ENCODE measurements at places on chromosomes 1 and 21.
A peak's percentile ranks its signal among the peaks of the same experiment; 100 is the strongest.

GRCh38 chr1:157894613-157895165, 53.1 kb upstream of the CD5L start:
- DNase-seq: no peak

DNA sequence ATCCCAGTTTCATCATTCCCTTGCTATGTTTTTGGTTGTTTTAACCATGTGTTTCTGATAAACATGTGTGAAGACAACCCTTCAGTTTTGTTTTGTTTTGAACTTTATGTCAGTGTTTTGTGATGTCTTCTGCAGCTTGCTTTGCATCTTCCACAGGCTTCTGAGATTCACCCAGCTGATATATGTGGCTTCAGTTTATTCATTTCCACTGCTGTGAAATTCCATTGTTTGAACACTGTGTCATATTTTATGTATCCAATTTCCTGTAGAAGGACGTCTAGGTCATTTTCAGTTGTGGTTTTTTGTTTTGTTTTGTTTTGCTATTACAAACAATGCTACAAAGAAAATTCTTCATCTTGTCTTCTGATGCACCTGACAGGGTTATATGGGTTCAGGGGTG, 27.2 kb upstream of the SLC26A9 start:
- DNase-seq: no peak

DNA sequence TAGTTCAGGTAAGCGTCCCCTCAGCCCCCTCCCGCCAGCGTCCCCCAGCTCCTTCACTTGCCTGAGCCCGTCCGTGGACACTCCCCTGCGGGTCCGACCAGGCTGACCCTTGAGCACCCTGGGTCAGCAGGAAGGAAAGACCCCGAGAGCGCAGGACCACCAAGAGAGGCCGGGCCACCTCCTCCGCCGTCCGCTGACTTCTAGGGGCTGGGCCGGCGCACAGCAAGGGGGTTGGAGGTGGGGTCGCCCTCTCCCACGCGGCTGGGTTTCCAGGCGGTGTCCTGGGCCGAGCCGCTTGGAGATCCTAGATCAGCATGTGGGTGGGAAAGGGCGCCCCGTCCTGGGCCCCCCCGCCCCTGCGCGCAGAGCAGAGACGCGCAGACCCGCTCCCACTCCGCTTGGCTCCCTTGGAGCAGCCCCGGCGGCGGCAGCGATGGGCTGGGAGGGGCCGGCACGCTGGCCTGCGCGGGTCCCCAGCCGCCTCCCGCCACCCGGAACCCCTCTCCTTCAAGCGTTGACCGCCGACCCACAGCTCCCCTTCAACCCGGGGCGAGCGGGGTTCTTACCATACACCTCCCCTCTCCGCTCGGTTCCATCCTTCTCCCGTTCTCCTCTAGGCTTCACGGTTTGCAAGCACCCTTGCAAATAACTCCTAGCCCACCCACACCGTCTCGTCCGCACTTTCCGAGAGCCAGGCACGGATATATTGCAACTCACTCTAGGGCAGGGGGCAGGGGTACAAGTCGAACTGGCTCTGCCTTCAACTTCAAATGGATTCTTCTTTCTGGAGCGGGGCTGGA, 7.5 kb downstream of the KNCN start:
- DNase-seq: no peak

- no peak for DNase-seq
Observed at GRCh38 chr1:43358121-43358745, 548 bp upstream of the CDC20 start.

- no peak for DNase-seq
Observed at GRCh38 chr1:52368383-52369172, 2.6 kb upstream of the CC2D1B start.

- DNase-seq: no peak
Observed at GRCh38 chr1:19978143-19978542, 1.3 kb downstream of the PLA2G2A start.

DNA sequence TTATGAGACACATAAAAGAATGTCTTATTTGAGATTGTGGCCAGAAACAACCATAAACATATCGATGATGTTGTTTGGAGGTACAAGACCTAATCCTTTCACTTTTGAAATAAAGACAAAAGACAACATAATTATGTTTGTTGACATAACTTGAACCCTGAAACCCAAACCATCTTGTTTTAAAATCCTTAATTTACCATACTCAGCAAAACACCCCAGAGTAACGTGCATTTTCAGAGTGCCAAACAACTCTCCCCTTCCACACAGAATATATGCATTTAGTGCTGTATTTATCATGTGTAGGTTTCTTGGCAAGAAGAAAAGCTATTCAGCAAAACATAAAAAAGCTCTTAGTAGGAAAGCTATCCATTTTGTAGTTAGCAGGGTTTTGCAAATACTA, 17.5 kb downstream of the SIM2 start:
- no peak for DNase-seq

DNA sequence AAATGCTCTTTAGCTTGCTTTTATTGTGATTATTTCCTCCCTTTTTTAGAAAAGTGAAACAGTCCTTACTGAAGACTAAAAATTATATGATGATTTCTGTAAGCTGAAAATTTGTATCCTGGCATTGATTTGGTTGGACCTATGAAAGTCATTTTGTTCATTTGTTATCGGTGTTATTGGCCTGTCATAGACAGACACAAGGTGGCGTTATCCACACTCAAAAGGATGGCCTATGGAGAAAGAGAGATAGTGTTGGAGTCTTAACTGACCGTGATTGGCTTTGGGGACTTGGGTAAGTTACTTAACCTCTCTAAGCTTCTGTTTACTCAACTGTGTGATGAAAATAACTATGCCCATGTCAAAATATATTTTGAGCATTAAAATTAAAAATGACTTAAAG, 203.6 kb upstream of the CHODL start:
- DNase-seq: no peak

- no peak for DNase-seq
Observed at GRCh38 chr1:97352936-97353382, 567.9 kb downstream of the DPYD start.

- DNase-seq: no peak
Observed at GRCh38 chr1:56289260-56289659, 290.1 kb downstream of the PLPP3 start.

DNA sequence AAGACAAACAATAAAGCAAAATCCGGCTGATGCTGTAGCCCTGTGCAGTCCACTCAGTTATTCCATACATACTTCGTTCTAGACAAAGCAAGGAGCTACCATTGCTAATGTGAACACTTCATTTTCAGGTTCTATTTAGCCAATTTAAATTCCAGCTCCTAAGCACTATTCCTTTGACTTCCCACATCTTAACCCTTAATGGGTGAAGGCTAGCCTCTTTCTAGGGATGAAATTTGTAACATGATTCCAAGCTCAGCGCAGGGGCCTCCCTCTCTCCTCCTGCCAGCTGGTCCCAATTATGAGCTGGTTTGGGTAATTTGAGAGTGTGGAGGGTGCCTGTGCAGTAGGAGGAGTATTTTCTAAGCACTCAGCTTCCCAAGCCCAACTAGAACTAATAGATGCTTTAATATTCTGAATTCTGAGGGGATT, 53.9 kb upstream of the PTGFRN start:
- DNase-seq: no peak

DNA sequence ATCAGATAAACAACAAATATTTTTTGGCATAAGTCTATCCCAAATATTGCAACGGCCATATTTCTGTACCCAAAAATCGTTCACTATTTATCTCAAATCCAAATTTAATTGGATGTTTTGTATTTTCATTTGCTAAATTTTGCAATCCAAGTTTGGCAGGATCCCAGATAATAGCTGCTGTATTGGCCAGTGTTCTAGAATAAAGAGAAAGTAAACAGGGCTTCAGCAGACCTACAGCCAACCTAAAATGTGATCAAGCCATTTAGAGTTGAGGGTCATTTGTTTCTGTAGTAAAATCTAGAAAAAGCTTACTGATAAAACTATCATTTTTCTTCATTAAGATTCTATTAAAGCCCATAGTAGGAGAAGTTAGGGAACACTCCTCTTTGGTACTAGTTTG, 506.6 kb upstream of the PTBP2 start:
- DNase-seq: no peak

GRCh38 chr1:67367370-67368045, 59.8 kb downstream of the IL12RB2 start:
- no peak for DNase-seq

DNA sequence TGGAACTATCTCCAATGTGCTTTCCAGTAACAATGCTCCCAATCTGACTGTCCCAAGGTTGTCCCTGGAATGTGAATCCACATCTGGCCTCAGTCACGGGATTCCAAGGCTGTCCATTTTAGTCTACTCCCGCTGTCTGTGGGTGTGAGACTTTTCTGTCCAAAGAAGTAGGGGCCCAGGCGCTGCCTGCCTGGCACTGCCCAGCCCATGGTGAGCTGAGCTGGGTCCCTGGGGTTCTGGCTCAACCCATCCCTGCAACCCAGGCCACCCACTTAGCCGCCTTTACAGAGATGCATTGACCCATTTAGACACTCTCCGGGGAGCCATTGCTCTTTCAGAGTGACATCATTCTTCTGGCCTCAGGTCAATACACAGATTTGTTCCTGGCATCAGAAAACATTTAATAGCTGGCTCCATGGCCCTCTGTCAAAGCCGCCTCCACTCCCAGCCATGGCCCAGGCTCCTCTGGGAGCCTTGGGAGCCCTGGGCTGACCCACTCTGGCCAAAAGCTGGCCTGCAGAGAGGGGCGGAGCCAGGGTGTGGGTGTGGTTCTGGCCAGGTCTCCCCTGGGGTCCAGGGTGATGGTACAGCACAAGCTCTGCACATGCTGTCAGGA, 47.2 kb upstream of the PAX7 start:
- peak; percentile 10 for DNase-seq

- DNase-seq: no peak
Observed at GRCh38 chr1:224357626-224358124, 996 bp downstream of the CNIH4 start.

DNA sequence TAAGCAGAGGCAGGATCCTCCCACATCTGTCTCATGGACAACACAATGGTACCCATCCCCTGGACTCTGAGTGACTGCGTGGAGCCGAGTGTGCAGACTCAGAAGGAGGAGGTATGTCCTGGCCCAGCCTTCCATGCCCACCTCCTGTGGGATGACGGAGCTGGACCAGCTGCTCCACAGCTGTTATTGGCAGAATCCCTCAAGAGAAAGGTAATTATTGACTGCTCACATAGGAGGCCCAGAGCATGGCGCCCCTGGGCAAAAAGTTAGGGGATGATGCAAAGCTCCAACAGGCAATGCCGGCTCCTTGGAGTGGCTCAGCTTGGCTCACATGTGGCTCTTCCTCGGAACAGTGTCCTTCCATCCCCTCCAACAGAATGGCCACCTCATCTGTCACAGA, 12.2 kb upstream of the ACTRT2 start:
- no peak for DNase-seq

- no peak for DNase-seq
Observed at GRCh38 chr21:41754479-41754891, 12.4 kb downstream of the RIPK4 start.

GRCh38 chr1:165915480-165915879, 88.1 kb downstream of the UCK2 start:
- no peak for DNase-seq

GRCh38 chr1:24949331-24949881, 19.3 kb upstream of the RUNX3 start:
- DNase-seq: no peak

GRCh38 chr1:61056196-61056572, 26.2 kb upstream of the NFIA start:
- no peak for DNase-seq

GRCh38 chr1:114723915-114724314, 7.3 kb upstream of the NRAS start:
- no peak for DNase-seq

- DNase-seq: no peak
Observed at GRCh38 chr1:20380616-20381035, 90.0 kb downstream of the VWA5B1 start.

DNA sequence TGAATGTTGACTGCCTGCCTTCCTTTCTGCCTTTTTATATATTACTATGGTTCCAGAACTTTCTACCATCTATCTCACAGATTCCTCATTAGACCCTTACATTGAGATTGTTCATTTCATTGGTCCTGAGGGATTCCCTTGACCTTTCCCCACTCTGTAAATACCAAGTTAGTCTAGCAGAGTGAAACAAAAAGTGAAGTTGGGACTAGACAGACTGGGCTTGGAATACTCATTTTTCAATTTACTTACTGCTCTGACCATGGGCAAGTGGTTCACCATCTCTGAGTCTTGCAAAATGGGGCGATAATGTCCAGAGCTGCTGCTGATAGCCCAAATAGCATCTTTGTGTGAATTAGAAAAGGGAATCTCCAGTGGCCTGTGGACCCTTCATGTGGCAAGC, 38.8 kb downstream of the XCL2 start:
- no peak for DNase-seq

DNA sequence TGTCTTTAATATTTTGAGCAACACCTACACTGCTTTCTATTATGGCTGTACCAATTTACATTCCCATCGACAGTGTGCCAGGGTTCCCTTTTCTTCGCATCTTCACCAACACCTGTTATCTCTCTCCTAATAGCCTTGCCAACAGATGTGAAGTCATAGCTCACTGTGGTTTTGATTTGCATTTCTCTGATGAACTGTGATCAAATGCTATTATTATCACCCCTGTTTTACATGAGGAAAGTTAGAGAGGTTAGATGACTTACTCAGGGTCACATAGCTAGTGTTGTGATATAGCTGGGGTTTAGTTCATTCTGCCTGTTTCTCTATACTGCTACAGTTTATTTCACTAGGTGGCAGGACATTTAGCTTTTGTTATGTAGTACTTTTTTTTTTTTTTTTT, 204.1 kb downstream of the FMN2 start:
- DNase-seq: no peak

DNA sequence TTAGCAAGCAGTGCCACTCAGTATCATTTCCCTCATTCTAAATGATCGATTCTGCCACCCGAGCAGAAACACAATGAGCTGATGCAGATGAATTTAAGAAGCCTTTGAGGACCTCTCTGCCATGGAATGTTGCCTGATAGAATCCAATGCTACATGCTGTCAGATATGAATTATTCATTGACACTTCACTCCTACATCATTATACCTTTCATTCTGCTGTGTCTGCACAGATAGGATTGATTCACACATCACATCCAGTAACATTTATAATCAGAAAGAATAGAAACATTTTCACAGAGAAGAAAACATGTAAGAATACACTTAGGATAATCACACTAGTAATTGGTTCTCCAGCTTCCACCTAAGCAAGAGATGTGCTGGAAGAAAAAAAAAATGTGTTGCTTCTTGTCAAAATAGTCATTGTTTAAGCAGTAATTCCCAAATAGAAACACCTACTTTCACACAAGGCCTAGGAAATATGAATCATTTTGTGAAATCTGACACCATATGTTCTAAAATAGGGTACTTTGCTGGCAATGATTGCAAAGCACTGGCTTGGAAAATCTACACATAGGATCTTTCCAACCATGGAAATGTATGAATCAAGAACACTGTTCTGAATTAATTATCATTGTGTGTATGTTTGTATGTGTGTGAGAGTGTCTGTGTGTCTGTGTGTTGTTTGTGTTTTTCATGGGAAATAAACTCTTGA, 110.1 kb downstream of the GRIK1 start:
- DNase-seq: no peak

Data from C1 segment of cervical spinal cord (tissue), 14 donors.